ENCODE measurements at places on chromosomes 7 and 10.
A peak's percentile ranks its signal among the peaks of the same experiment; 100 is the strongest.

DNA sequence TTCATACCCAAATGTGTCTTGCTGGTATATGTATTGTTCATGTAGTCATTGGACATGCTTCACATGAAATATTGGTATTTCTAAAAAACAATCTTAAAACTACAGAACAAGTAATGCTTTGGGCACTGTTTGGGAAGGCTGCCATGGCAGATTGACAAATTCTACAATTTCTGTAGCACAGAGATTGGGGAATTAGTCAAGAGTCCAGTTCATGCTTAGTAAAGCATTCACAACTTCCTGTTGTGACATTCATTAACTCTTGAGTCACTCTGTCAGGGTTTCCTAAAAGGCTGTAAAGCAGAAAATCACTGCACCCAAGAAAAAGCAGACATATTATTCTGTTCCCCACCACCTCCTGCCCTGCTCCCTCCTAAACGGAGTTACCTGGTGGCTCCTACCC, 398.9 kb downstream of the PHTF2 start:
- no peak for DNase-seq

DNA sequence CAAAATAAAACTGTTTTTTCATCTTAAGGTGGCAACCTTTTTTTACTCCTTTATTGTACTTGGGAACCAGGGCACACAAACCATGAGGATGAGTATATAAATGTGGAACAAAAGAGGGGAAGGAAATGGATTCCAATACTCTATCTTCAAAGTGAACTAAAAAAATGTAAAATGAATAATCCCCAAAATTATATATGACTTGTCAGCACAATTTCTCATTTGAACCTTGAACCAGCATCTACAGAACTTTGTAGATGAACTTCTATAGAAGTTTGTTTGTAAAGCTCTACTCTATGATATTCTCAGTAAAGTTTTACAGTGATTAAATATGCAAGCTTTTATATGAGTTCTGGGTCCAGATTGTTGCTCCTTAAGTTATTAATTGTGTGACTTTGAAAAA, 218.2 kb upstream of the ETV1 start:
- DNase-seq, result no peak

DNA sequence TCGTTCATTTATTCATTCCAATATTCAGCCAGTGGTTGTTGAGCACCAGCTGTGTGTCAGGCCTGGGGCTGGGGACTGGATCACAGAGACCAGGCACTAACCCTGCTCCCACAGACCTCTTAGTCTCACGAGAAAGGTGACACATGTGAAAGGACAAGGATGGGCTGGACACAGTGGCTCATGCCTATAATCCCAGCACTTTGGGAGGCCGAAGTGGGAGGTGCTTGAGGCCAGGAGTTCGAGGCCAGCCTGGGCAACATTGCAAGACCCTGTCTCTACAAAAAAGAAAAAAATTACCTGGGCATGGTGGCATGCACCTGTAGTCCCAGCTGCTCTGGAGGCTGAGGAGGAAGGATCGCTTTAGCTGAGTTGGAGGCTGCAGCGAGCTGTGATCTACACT, 105.9 kb upstream of the SDK1 start:
- DNase-seq, result no peak

DNA sequence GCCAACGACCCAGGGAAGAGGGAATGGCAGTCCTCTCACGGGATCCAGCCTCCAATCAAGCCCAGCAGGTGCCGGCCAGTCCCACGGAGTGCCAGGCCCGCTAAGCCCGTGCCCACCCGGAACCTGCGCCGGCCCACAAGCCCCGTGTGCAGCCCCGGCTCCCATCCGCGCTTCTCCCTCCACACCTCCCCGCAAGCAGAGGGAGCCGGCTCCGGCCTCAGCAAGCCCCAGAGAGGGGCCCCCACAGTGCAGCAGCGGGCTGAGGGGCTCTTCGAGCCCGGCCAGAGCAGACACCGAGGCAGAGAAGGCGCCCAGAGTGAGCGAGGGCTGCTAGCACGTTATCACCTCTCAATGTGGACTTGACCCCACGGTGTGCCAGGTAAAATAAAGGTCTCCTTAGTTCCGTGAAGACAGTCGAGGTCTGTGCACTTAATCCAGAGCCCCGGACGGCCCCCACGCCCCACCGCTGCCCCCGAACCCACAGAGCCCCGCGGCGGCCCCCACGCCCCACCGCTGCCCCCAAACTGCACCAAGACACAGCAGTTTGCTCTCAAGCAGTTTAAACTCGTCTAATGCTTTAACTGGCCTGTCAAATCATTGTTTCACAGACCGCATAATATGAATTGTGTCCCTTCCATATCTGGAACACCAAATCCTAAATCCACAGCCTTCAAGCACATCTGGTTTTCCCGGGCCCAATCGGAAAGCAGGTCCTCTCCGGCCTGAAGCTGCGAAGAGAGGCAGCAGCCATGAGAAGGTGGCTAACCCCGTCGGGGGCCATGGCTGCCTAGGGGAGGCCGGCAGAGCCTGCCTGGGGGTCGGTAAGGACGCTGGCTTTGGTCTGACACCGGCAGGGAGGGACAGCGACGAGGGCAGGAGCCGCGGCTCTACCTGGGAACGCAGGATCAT, 307.8 kb downstream of the PTPRN2 start:
- DNase-seq, result no peak

DNA sequence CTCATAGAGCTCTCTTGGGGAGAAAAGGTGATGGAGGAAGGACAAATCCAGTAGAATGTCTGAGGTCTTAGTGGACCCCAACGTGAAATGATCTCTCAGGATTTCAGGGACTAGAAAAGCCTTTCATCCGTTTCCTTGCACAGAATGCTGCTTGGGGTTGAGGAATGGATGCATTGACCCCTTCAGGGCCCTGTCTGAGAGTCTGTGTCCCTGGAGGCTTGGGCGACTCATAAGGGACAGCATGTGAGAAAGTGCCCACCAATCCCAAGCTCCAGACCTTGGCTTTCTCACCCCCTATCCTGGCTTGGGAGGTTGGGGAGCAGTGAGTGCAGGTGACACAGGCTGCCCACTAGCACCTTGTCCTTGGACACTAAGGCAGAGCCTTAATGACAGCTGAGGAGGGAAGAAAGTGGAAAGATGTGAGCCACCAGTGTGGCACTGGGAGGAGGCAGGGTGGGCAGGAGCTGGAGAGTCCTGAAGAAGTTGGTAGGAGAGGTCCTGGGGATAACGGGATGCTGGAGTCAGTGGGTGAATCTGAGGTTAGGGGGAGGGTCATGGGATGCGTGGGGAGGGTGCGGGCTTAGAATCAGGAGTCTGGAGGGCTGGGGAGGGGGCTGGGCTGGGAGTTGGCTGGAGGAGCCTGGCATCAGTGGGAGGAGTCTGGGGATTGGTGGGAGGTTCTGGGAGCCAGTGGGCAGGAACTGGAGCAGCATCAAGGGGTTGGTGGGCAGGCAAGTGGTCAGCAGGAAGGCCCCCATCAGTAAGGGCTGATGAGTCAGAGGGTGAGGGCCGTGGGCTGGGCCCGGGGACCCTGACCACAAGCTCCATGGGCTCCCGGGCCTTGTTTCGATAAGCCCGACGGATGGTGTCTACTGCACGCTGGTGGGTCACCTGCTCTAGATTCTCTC, 8.6 kb downstream of the LZTS2 start:
- DNase-seq, result no peak

DNA sequence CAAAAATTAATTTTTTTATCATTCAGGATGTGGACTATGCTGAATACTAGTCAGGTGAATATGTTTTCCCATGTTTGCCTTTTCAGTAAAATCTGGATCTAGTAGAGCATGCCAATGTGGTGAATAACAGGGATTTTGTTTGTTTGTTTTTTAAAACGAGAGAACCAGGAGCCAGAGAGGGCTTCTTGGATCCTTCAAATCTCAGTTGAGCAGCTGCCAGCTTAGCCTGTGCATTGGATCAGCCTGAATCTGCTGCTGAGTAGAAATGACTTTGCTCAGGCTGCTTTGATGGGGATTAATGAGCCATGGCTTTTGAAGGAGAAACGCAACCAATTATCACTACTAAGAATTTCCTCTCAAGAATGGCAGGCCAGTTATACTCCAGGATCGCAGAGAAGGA, 493.8 kb downstream of the ARL4A start:
- DNase-seq, result peak; percentile 92

- no peak for DNase-seq
Measured at GRCh38 chr7:21334906-21335305, 93.0 kb upstream of the SP4 start.

- DNase-seq, result no peak
Measured at GRCh38 chr7:80151274-80151665, 16.6 kb downstream of the GNAI1 start.

DNA sequence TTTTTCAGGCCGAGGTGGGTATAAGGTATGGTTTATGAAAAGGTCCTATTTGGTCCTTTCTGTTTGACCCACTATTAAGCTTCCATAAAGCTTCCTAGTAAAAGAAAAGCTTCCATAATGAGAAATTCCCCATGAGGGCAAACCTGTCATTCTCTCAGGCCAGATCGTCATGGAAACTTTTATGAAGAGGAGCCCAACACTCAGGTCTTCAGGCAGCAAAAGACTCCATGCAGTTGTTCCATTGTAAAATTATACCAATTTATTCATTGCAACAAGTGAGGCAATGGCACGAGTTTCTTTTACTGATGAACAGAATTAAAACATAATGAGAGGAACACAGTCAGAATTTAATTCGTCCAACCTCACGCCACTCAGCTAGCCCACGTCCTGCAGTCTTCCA, 188.6 kb downstream of the MTERF1 start:
- no peak for DNase-seq

DNA sequence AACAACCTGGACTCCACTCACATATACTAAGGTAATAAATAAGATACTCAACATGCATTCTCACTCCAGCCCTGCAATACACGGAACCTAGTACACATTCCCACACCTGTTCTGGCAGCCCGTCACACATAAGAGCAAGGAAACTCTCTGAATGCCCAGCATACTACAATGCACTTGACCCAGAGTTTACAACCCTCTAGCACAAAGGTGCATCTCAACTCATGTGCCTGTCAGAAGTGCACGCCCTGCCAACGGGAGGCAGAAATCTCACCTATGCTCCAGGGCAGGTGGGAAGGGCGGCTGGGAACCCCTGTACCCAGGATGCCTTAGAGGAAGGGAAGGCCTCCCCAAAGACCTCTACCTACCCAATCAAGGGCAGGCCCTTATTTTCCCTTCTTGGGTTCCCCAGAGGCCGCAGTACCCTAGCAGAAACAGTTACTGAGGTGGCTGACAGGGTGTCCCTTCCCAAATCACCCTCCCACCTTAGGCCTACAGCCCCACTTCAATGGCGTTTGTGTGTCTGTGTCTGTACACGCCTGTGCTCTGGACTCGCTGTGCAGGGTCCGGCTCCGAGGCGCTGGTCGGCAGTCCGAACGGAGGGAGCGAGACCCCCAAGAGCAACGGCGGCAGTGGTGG, 2.0 kb downstream of the EVX1 start:
- no peak for DNase-seq

- no peak for DNase-seq
Measured at GRCh38 chr10:36280321-36280741, 638.2 kb upstream of the FZD8 start.

DNA sequence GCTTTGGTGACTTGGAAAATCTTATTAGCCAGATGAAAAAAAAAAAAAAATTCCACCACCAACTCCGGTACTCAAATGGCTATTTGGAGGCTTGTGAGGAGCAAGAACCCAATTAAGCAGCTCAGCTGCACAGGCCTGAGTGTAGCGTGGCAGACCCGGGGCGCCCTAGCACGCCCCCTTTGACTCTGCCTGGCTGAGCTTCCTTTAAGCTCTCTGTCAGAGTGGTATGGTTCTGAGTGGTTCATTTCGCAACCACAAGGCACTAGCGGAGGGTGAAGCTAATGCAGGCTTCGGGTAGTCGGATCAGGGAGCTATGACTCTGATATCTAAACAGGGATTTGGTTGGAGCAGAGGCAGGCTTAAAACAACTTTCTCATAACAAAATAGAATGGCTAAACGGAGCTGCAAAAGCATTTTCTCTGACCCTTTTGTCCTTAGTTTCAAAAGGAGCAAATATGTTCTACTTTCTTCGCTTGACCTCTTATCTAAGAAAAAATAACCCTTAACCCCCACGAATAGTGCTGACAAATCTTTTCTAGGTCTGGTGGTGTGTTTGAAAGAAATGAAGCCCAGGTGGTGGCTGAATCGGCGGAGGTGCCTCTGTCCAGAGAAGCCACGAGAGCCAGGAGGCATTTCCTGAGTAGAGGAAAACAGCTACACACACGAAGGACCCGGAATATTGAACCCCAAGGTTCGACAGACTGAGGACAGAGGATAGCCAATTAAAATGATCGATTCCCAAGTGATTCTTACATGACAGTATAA, 285.4 kb upstream of the GLI3 start:
- DNase-seq, result no peak

GRCh38 chr7:22962775-22963350, 51.1 kb downstream of the HYCC1 start:
- DNase-seq, result no peak

DNA sequence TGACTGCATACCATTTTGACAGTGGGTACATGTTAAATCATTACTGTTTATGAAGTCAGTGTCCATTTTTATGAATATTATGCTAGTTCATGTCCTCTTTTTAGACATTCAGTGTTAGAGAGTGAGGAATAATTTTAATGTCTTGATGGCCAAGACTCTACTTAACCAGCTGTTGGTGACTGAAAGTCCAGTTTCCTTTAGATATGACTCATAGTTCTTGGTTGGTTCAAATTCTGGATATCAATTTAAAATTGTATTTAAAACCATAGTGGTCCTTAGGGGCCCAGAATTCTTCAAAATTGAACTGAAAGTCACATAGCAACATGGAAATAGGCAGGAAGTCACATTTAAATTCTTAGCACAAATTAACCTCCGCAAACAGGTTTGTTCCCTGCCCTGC, 196.5 kb upstream of the PRPS1L1 start:
- DNase-seq, result no peak

DNA sequence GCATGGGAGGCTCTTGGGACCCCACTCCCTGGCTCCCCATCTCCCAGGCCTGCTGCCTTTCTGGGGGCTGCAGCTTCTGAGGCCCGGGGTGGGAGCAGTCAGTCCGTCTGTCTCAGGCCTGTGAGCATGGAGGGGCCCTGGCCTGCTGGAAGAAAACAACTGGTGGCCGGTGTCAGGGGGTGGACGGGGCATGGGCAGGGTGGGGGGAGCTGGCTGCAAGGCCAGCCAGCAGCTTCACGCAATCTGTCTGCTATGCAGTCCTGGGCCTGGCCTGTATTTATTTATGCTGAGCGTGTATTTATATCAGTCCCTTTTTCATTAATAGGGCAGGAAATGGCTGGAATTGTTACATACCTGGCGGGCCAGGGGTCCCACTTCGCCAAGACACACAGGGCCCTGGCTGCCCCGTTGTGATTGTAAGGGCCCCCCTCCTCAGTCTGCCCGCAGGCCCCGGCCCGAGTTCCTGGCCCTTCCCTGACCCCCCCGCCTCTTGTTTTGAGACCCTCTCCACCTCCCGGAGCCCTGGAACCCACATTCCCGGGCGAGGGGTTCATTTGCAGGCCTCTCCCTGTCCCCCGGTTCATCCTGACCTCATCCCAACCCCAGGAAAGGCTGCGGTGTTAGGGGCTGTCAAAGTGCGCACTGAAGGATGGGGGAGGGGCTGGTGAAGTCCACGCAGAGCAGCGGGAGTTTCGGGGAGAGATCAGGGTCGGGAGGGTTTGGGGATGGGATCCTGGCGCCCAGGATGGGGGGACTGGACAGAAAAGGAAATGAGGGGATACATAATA, 8.2 kb downstream of the TMEM270 start:
- no peak for DNase-seq

Data from NCI-H1092 (cell line).